ENCODE measurements at places on chromosomes 5 and 9. TPM values are rescaled to one million over a fixed set of nuclear protein-coding genes. Genes with fewer than 3 reads are reported as not detected.

The C8G gene
- 0.90 TPM for polyA plus RNA-seq

The ZFP2 gene
- 1.1 TPM for polyA plus RNA-seq

The FBP1 gene
- polyA plus RNA-seq = 259 TPM

The MARVELD2 gene
- 5.6 TPM for polyA plus RNA-seq

The CYSRT1 gene
- polyA plus RNA-seq = 0.70 TPM

The SLC6A18 gene
- not detected for polyA plus RNA-seq

The GRIN1 gene
- polyA plus RNA-seq = 0.51 TPM
